ENCODE measurements at places on chromosomes 2 and 18. TPM values are rescaled to one million over a fixed set of nuclear protein-coding genes. Genes with fewer than 3 reads are reported as not detected.

The CENPA gene
- 42.8 TPM for total RNA-seq

The ADI1 gene
- total RNA-seq, result 19.0 TPM

GRCh38 chr2:177284531-177284930 is 20.0 kb upstream of the NFE2L2 start:
- H3K27ac ChIP-seq, result no peak overlapping the region
- DNase-seq, result peak; percentile 46
- H3K4me3 ChIP-seq, result no peak overlapping the region
- no peaks in the 10 kb centered on the region for H3K36me3 ChIP-seq
- peaks cover 18% of the 10 kb centered on the region for H3K4me1 ChIP-seq

GRCh38 chr18:8084160-8084559 is 517.0 kb downstream of the PTPRM start:
- no peaks in the 10 kb centered on the region for H3K36me3 ChIP-seq
- H3K4me3 ChIP-seq, result no peak overlapping the region

- no peak for DNase-seq
- H3K4me1 ChIP-seq, result peaks cover 6% of the 10 kb centered on the region
- H3K36me3 ChIP-seq, result no peaks in the 10 kb centered on the region
- no peaks in the 10 kb centered on the region for H3K27me3 ChIP-seq
- H3K4me3 ChIP-seq, result no peak overlapping the region
Observed at GRCh38 chr2:236894791-236895190, 190.9 kb upstream of the COPS8 start.

GRCh38 chr2:4959219-4959618 is 733.0 kb upstream of the SOX11 start:
- H3K27me3 ChIP-seq, result no peaks in the 10 kb centered on the region
- no peak overlapping the region for H3K4me3 ChIP-seq

DNA sequence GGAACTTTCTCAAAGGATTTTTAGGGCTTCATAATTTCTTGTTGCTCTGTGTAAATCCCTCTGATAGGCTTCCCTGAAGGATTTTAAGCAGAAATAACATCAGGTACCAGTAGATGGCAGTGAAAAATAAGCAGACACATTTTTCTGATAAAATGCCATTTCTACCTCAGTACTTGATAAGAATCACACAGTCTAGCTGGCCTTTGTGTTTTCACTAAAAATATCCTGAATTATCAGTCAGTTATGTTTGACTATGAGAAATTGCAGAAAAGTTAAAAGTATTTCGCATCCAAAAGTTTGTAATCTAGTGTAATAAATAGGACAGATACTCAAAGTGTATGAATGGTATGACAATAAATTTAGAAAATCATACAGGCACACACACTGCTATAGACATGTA is 68.7 kb downstream of the DNAJC10 start:
- no peaks in the 10 kb centered on the region for H3K27me3 ChIP-seq
- peak; percentile 44 for DNase-seq
- H3K4me1 ChIP-seq, result peaks cover 7% of the 10 kb centered on the region
- no peak overlapping the region for H3K27ac ChIP-seq
- no peak overlapping the region for H3K4me3 ChIP-seq

DNA sequence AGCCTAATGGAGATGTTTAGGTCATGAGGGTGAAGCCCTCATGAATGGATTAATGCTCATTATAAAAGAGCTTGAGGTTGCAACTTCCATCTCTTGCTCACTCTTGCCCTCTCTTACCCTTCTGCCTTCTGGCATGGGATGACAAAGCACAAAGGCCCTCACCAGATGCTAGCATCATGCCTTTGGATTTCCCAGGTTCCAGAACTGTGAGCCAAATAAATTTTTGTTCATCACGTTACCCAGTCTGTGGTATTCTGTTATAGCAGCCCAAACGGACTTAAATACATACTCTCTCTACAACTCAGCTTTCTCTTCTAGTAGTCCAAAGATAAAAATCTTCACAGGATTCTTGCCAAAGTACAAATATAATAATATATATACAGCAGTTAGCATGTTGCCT is 75.8 kb downstream of the LNPK start:
- no peak for DNase-seq
- no peak overlapping the region for H3K27ac ChIP-seq
- peaks cover 7% of the 10 kb centered on the region for H3K4me1 ChIP-seq

DNA sequence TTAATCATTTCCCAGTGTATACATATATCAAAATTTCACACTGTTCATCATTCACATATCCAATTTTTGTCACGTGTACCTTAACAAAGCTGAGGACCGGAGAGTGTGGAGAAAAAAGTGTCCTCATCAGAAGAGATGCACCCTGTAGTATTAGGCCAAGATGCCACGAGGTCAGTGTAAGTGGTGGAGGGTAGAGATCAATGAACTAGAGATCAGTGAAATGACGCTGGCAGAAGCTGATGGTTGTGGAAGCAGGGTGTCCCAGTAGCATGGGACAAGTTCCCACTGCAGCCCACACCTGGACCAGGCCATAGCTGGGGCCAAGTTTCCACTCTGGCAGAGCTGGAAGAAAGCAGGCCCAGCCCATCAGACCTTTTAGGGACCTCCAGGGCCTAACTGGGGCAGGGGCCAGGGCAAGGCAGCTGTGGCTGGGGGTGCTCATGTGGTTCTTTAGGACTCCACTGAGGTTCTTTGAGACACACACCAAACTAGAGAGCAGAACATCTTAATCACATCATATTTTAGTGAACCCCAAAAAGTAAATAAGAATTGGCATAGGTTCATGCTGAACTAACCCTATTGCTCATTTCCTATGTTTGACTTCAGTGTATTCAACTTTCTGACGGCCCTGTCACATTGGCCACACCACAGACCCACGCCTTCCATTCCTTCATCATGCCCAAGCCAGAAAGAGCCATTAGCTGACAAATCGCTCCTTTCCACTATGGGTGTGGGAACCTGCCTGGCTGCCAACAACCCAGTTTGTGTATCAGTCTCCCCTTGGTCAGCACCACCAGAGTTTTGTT is 21.6 kb upstream of the GPR55 start:
- no peaks in the 10 kb centered on the region for H3K4me1 ChIP-seq
- H3K36me3 ChIP-seq, result no peaks in the 10 kb centered on the region
- no peak overlapping the region for H3K4me3 ChIP-seq
- no peak for DNase-seq
- no peaks in the 10 kb centered on the region for H3K27me3 ChIP-seq
- no peak overlapping the region for H3K27ac ChIP-seq

GRCh38 chr2:178152033-178152432 is 39.8 kb downstream of the RBM45 start:
- H3K36me3 ChIP-seq, result no peaks in the 10 kb centered on the region
- no peaks in the 10 kb centered on the region for H3K4me1 ChIP-seq
- H3K27me3 ChIP-seq, result no peaks in the 10 kb centered on the region
- no peak overlapping the region for H3K4me3 ChIP-seq
- no peak overlapping the region for H3K27ac ChIP-seq

GRCh38 chr2:105804266-105804665 is 59.6 kb downstream of the NCK2 start:
- DNase-seq, result no peak
- no peak overlapping the region for H3K4me3 ChIP-seq
- H3K27me3 ChIP-seq, result no peaks in the 10 kb centered on the region
- no peak overlapping the region for H3K27ac ChIP-seq
- peaks cover 25% of the 10 kb centered on the region for H3K4me1 ChIP-seq

DNA sequence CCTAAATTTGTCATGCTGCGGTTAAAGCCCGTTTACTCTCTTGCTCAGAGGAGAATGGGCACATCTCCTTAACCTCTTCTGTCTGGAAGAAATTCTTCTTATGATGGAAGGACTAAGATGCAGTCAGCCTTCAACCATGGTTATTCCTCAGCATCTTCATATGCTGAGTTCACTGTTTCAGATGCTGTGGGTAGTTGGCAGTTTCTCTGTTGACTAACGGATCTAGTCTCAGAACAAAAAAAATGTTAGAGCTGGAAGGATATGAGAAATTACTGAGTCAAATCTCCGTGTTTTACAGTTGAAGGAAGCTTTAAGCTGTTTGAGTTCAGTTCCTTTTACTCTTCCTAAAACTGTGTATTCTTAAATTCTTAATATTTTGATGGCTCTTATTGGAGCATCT is 43.6 kb upstream of the PGAP1 start:
- H3K27ac ChIP-seq, result no peak overlapping the region
- no peaks in the 10 kb centered on the region for H3K36me3 ChIP-seq
- DNase-seq, result no peak
- H3K27me3 ChIP-seq, result no peaks in the 10 kb centered on the region
- no peak overlapping the region for H3K4me3 ChIP-seq
- peaks cover 39% of the 10 kb centered on the region for H3K4me1 ChIP-seq

DNA sequence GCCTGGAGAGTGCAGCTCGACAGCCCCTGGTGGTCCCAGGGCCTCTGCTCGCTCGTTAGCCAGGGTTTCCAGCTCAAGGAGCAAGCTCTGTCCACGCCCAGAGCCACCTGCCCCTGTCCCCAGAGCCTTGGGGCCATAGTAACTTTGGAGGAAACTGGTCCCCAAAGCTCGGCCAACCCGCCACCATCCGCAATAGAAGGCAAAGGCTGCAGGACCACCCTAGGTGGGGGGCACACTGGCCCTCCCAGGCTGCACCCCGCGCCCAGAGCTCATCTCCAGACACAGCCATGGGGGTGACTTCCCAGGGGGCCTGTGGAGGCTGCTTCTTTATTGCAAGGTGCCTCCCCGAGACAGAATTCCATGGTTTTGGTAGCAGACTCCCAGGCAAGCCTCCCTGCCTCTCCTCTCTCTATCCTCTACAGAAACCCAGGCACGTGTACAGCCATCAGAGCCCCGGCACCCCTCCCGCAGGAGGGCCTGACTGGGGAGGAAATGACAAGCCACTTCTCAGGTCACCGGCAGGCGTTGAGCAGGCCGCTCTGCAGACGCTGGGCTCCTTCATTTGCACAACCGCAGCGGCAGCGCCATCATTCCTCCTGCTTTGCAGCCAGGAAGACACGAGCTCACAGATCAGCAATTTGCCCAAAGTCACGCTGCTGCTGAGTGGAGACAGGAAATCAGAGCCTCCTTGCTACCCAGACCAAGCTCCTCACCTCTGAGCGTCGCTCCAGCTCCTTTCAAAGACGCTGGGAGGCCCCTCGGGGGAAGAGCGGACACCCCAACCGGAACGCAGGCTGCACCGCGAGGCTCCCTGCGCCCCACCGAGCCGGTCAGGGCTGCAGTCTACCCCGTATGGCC is 80.2 kb downstream of the NDUFA10 start:
- H3K27ac ChIP-seq, result no peak overlapping the region
- H3K4me3 ChIP-seq, result no peak overlapping the region
- no peaks in the 10 kb centered on the region for H3K4me1 ChIP-seq
- no peak for DNase-seq

- DNase-seq, result peak; percentile 24
- no peak overlapping the region for H3K27ac ChIP-seq
- peaks cover 20% of the 10 kb centered on the region for H3K4me1 ChIP-seq
- peaks cover 18% of the 10 kb centered on the region for H3K36me3 ChIP-seq
- peak overlapping the region; percentile 87 for H3K4me3 ChIP-seq
Observed at GRCh38 chr2:127884436-127884835, 1.3 kb downstream of the AMMECR1L start.

GRCh38 chr2:58896638-58897037 is 655.5 kb upstream of the FANCL start:
- H3K4me3 ChIP-seq, result no peak overlapping the region
- H3K4me1 ChIP-seq, result no peaks in the 10 kb centered on the region
- no peak overlapping the region for H3K27ac ChIP-seq
- DNase-seq, result no peak
- H3K27me3 ChIP-seq, result no peaks in the 10 kb centered on the region

GRCh38 chr18:76658627-76659026 is 163.6 kb upstream of the ZNF516 start:
- H3K4me1 ChIP-seq, result peaks cover 15% of the 10 kb centered on the region
- H3K36me3 ChIP-seq, result no peaks in the 10 kb centered on the region
- no peak overlapping the region for H3K4me3 ChIP-seq
- H3K27me3 ChIP-seq, result no peaks in the 10 kb centered on the region

DNA sequence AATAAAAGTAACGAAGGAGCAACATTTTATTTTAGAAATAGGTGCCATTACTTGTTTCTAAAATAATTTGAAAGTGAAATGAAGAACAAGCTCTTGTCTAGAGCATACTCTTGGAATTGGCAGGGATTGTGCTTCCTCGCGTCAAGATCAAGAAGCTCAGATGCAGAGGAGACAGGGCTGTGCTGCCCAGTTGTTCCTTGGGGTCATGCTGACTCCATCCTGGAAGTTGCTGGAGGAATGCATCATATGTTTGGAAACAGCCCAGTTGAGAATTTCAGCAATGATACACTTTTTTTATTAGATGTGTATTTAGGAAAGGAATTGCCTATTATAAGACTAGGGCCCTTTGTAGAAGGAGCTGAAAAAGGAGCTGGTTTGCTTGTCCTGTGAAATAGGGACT is 17.2 kb downstream of the LTBP1 start:
- no peak for DNase-seq
- no peak overlapping the region for H3K27ac ChIP-seq
- H3K4me3 ChIP-seq, result no peak overlapping the region
- peaks cover 3% of the 10 kb centered on the region for H3K4me1 ChIP-seq

- no peak overlapping the region for H3K27ac ChIP-seq
- H3K4me1 ChIP-seq, result no peaks in the 10 kb centered on the region
- no peak overlapping the region for H3K4me3 ChIP-seq
- DNase-seq, result no peak
- no peaks in the 10 kb centered on the region for H3K36me3 ChIP-seq
- H3K27me3 ChIP-seq, result no peaks in the 10 kb centered on the region
Observed at GRCh38 chr2:105496271-105496670, 97.4 kb upstream of the FHL2 start.

- no peaks in the 10 kb centered on the region for H3K36me3 ChIP-seq
- peak; percentile 48 for DNase-seq
- H3K27ac ChIP-seq, result no peak overlapping the region
- no peaks in the 10 kb centered on the region for H3K4me1 ChIP-seq
- H3K4me3 ChIP-seq, result no peak overlapping the region
Observed at GRCh38 chr2:25521665-25522387, 151.6 kb downstream of the DTNB start.

- H3K27me3 ChIP-seq, result no peaks in the 10 kb centered on the region
- no peak for DNase-seq
- H3K4me3 ChIP-seq, result no peak overlapping the region
- H3K4me1 ChIP-seq, result peaks cover 3% of the 10 kb centered on the region
- no peak overlapping the region for H3K27ac ChIP-seq
- H3K36me3 ChIP-seq, result no peaks in the 10 kb centered on the region
Observed at GRCh38 chr2:61995515-61995914, 90.0 kb downstream of the COMMD1 start.

DNA sequence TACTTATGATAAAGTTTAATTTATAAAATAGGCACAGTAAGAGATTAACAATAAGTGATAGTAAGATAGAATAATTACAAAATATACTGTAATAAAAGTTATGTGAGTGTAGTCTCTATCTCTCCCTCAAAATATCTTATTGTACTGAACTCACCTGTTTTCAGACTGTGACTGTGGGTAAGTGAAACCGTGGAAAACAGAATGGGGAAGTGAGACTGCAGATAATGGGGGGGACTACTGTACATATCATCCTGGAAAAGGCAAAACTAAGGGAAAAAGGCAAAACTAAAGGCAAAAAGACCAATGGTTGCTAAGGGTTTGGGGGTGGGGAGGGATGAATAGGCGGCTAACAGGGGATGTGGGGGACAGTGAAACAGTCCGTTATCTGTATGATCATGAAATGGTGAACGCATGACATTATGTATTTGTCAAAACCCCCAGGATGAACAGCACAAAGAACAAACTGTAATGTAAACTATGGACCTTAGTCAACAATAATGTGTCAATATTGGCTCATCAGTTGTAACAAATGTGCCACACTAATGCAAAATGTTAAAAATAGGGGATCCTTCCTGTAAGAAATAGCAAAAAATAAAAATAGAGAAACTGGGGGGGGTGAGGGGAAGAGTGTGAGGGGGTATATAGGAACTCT is 93.8 kb downstream of the EPB41L3 start:
- no peak for DNase-seq
- H3K4me1 ChIP-seq, result no peaks in the 10 kb centered on the region
- H3K36me3 ChIP-seq, result no peaks in the 10 kb centered on the region
- no peak overlapping the region for H3K27ac ChIP-seq
- no peak overlapping the region for H3K4me3 ChIP-seq

All from neural progenitor cell (in vitro differentiated cells).